ENCODE measurements at places on chromosomes 12 and 14. TPM values are rescaled to one million over a fixed set of nuclear protein-coding genes. Genes with fewer than 3 reads are reported as not detected.

FGD4 gene
- polyA plus RNA-seq, result 19.0 TPM

PLBD1 gene
- 50.1 TPM for polyA plus RNA-seq

SELPLG gene
- polyA plus RNA-seq, result 2.3 TPM

EVL gene
- 192 TPM for polyA plus RNA-seq

- DNase-seq, result no peak
Measured at GRCh38 chr12:124713041-124713435, 145.6 kb upstream of the NCOR2 start.

GRCh38 chr12:104741497-104742367 is 216.4 kb downstream of the SLC41A2 start:
- DNase-seq, result no peak

DNA sequence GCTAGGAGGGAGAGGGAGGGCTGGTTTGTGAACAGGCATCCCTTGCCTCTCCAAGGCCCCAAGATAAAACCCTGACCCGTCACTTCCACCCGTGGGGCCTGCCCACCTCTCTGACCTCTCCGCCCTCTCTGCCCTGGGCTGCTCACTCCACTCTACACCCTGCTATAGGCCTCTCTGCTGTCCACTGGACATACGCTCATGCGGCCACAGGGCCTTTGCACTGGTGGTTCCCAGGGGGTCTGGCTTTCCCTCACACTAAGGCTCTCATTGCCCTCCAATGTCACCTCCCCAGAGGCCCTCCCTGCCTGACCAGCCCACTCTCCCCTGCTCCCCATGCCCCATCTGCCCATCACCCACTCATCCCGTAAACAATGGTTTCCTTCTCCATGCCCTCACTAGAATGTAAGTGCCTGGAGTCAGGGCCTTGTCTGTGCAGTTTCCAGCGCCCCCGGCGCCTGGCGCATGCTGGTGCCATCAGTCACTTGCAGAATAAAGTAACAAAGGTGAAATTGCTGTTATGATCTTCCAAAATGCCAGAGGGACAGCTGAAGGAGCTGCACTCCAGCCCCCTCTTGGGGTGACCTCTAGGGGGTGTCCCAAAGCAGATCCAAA is 73.6 kb downstream of the RFLNA start:
- DNase-seq, result no peak

GRCh38 chr14:23321572-23322547 is 603 bp downstream of the PABPN1 start:
- no peak for DNase-seq

- no peak for DNase-seq
Measured at GRCh38 chr12:15532364-15532977, 210.2 kb downstream of the PTPRO start.

GRCh38 chr14:69854598-69854997 is 24.6 kb upstream of the SMOC1 start:
- DNase-seq, result no peak

Measured in renal cortex interstitium (tissue), 15 donors.